LoVo (cell line): ENCODE measurements at places on chromosomes 7 and 10.

- DNase-seq = peak; percentile 26
These were observed 18.0 kb downstream of the CAMK2B start for GRCh38 chr7:44307301-44307900.

GRCh38 chr7:136870866-136871487, 2.5 kb downstream of the CHRM2 start:
- no peak for DNase-seq

GRCh38 chr7:115476671-115477181, 553.8 kb downstream of the TFEC start:
- no peak for DNase-seq

DNA sequence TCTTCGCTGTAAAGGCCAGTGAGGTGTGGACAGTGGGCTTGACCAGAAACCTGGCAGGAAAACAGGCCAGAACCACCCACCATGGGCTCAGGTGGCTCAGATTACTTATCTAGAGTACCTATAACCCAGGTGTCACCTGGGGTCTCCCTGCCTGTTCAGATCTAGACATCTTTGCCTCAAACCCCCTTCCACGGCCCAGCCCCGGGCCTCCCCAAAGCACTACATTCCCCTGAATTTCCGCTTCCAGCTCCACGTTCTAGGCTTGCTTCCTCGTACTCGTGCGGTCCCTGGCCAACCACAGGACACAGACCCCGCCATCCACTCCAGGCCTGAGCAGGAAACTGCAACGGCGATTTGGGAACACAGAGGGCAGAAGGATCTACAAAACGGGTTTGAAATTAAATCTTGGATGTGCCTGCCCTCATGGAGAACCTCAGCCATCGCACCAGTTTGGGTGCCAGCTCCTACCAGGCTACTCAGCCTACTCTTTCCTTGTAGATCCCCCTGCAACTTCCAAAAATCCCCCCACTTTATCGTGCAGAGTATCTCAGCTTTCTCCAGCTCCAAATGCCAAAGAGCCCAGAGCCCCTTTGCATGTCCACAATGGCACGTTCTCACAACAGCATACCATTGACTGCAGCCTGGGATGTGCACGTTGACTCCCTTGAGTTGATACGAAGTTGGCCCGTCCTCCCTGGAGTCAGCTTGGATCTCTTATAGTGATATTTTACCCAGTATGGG, 62.7 kb upstream of the CACUL1 start:
- DNase-seq = no peak

DNA sequence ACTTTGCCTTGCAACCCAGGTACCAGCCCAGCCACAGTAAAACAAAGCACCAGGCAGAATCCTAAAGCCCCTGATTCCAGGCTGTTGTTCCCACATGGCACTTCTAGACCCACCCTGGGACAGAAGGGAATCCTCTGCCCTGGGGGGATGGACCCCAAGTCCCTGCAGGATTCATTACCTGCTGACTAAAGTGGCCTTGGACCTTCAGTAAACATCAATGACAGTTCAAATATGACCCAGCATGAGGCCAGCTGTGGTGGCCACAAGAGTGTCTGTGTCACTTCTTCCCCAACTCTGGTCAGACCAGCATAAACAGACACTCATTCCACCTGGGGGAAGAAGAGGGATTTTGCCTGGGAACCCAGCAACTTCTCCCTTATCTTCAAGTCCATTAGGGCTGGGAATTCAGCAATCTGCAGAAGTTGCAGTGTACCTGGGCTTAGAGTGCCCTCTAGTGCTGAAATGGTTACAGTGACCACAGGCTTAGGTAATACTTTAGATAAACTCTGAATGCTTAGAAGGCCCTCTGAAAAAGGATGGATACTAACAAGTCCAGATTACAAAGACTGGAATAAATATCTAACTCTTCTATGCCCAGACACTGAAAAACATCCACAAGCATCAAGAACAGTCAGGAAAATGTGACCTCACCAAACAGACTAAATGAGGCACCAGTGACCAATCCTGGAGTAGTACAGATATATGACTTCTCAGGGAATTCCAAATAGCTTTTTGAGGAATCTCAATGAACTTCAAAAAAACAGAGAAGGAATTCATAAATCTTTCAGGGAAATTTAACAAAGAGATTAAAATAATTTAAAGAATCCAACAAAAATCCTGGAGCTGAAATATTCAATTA, 108.5 kb upstream of the TMEM168 start:
- peak; percentile 73 for DNase-seq

DNA sequence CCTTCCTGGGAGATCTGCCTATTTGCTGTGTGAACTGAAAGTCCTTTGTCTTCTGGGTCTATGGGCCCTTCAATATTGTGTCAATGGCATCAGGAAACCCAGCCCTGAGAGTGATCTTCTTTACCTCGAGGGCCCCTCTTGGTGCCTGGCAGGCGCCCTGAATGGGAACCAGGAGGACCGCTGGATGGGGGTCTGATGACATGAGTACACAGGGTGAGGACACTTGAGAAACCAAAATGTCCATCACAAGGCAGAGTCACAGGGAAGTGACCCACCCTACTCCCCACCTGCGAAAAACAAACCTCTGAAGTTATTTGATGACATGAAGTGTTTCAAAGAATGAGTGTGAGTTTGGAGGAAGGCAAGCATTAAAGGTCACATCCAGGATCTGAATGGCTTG, 17.3 kb downstream of the SFTPA1 start:
- DNase-seq = no peak

DNA sequence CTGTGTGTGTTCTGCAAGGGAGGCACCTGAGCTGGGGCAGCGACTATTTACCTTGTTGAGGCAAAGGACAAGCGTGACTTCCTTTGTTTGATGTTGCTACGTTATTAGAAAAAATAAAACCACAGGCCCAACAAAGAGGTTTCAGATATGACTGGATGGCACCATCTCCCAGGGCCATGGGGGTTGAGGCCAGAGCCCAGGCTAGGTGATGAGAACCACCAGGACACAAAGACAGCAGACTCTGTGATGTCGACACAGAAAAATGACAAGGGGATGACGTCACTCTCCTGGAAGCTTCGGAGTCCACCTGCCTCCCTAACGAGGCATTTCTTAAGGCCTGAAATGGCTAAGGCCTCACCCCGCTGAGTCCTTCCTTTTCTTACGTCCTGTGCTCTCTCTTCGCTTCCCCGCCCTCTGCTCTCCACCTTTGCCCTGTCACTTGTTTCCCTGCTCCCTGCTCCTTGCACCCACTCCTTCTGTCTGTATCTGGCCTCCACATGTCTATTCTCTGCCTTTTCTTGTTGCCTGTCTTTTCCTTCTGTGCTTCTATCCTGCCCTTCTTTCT, 83.0 kb upstream of the ADRB1 start:
- peak; percentile 57 for DNase-seq

GRCh38 chr7:7705318-7705717, 13.1 kb downstream of the RPA3 start:
- no peak for DNase-seq

DNA sequence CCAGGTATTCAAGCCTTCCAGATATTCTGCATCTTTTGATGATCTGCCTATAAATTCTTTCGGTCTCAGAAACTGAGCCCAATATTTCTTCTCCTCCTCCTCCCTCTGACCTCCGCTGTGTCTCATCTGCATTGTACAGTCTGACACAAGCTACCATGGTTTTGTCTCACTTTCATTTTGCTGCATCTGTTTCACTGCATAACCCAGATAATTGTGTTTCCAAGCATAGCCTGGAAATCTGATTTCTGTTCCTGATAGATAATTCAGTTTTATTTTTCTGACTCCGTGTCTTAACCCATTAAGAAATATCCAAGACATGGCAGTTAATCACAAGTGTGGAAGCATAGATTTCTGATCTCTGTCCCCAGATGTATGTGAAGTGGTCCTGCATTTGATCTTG, 374.2 kb upstream of the SEMA3A start:
- no peak for DNase-seq

DNA sequence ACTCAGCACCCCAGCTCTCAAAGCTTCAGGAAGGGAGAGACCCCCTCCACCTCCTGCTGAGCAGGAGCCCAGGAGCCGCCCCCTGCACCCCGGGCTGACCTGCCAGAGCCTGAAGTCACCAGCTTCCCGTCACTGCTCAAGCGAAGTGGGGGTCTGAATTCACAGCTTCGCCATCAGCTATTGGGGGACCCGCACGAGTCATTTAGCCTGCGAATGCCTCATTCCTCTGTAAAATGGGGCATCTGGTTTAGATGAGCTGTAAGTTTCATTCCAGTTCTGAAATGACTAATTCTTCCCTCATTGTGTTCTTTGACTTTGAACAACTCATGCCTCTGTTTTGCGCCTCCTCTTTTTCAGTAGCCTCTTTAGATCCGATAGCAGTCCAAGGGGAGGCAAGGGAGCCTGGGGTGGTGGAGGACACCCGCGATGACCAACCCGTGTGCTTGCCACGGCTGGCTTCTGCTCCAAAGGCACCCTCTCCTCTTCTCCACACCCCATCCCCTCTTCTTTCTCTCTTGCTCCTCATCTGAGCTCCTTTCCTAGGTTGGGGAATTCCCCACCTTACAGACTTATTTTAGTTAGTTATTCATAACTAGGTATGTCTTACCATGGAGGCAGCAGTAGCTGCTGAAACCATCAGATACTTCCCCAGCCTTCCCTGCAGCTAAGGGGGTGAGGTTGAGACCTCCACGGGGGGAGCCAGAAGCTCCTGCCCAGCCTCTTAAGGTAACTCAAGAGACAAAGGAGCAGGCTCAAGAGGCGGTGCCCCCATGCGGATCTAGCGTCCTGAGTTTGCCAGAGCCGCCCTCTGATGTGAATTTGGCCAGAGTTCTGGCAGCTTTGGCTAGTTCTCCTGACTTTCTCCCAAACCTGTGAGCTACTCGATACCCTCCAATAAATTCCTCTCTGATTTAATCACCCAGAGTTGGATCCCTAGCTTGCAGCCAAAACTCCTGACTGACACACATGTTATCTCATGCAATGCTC, 47.7 kb downstream of the RBM17 start:
- DNase-seq = no peak

DNA sequence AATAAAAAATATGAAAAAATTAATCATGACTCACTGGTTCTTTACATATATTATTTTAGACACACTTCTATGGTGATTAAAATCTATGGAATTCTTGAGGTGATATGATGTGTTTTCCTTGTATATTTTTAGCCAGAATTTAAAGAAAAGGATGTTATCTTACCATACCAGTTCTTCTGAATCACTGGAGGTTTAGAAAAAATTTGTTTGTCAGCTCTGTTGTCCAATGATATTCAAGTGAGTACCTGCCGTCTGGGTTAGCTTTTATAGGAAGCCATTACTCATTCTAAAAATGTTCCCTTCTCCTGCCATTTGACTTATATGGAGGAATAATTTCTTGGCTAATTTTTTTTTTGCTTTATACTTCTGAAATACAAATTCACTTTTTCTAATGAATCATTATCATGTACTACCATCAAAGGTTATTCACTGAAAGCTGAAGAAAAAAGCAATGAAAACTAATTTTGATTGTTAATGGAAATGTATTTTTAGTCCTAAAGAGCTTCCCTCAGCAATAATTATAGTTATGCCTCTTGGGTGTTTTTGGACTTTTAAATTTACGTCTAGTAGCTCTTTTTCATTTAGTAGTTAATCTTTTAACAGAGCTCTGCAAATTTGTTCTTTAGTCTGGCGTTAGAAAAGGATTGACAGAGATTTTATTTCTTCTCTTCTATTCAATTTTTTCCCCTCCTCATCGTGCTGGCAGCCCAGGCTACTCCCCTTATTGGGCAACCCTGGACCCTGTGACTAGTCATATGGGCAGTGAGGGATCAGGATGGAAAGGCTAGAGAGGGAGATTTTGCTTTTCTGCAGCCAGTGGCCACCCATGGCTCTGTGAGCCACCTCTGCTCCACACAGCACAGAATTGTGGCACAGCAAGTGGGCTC, 434.2 kb downstream of the LRMDA start:
- no peak for DNase-seq

DNA sequence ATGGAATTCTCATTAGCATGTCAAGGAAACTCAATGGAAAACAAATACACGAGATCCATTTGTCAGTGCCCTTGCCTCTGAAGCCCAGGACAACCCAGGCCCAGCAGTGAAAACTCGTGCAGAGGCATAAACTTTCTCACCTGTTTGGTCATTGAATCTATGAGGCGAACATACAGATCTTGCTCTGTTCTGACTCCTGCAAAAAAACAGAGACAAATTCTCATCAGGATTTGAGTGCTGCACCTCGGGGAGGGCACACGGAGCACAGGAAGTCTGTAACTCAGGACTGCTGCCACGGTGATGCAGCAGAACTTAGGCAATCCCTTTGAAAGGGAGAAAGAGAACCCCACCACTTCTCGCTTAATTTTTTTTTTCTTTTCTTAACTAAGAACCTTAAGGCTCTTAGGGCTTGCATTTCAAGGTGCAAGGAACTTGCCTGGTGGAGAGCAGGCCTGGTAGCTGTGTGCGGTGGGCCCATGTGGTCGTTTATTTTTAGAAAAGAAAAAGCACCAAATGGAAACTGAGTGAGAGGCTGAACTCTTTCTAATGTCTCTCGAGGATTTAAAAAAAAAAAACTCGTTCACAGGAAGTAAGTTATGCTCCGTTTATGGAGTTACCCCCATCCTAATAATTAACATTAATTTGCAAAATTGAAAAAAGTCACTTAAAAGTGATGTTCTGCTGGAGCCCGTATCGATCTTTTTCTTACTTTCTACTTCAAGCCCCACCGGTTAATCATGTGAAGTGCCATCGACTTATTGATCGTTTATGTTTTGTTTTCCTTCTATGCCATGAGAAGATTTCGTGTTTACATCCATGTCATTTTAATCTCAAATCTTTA, 1.8 kb downstream of the EBF3 start:
- DNase-seq = no peak

- no peak for DNase-seq
These were observed 24.5 kb upstream of the YWHAG start for GRCh38 chr7:76383089-76383944.

- DNase-seq = no peak
These were observed 86.2 kb downstream of the SLC16A9 start for GRCh38 chr10:59623133-59624121.
